Hypothalamus (tissue), 51 donors: ENCODE measurements at places on chromosomes 11 and 22.

DNA sequence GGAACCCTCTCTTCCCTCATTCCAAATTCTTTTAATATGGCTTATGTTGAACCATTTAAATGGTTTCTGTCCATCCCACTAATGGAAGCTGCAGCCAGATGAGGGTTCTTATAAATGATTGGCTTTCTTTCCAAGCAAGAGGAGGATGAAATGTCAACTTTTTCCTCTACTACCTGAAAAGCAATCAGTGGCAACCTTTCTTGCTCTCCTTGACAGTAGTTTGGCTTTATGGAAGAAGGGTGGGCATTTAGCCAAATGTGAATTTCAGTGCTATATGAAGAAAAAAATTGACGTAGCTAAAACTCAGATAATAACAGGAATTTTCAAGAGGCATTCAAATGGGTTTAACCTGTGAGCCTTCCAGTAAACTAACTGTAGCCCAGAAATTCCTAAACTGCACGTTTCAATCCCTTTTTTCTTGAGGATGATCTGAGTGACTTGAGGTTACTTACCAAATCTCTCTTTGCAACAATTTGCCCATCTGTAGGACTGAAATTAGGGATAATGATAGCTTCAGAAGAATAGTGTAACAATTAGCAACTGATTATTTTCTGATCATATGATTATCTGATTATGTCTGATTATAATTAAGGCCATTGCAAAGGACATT lies 90.9 kb downstream of the EXT2 start:
- DNase-seq, result no peak

DNA sequence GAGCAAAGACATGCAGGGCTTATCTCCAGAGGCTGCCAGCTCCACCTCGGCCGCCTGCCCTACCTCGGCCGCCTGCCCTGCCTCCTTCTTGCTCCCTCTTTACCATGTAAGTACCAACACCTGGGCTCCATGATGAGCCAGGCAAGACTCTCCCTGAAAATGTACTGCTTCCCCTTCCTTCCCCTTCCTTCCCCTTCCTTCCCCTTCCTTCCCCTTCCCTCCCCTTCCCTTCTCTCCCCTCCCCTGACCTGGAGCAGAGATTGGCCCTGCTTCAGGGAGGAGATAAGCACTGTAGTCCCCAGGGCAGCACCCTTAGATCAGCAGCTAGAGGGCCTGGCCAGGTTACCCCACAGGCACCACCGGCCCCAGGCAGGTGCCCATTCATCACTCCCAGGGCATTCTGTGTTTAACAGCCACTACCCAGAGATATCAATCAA lies 25.4 kb upstream of the ADORA2A start:
- DNase-seq, result no peak

GRCh38 chr11:57458060-57458409 lies 2.3 kb upstream of the RTN4RL2 start:
- no peak for DNase-seq

DNA sequence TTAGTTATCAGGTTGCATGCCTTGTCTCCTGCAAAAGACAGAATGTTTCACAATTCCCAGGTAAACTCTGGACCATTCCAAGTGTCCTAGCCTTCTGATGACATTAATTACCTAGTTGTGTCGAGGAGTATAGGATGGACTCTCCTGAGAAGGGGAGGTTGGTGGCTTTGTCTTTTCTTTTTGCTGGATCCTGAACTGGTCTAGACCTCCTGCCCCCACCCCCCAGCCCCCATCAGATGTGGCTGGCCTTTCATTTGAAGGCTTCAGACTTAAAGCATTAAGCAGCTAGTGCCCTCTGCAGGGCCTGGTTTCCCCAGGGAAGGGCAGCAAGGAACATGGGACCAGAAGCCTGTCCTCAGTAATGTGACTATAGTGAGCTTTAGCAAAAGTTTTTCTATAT lies 9.7 kb downstream of the MCAM start:
- no peak for DNase-seq

- no peak for DNase-seq
These were observed 165.1 kb downstream of the WNT11 start for GRCh38 chr11:76041208-76041607.

DNA sequence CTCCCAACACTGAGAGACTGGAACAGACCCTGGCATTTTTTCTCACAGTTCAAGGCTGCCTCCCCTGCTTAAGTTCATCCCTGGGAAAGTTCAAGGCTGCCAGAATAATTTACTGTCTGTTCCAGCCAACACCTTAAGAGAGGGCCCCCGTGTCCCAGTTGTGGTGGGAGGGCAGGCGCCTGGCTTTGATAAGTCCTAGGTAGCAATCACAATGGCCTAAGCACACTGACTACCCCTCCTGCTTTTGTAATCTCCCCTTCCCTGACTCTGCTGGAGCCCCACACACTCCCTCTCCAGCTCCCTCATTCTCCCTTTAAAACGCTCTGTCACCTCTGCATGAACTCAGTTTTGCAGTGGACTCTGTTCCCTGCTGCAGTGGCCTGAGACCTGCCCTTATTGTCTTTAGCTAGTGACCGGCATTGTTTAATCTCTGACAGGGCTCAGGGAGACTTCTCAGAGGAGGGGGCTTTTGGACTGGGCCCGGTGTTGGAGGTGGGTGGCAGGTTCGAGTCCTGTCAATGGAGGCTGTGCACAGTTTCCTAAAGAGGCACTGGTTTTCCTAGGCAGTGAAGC lies 507.2 kb downstream of the TBC1D22A start:
- no peak for DNase-seq

GRCh38 chr11:46347637-46348311 lies 511 bp downstream of the DGKZ start:
- no peak for DNase-seq

DNA sequence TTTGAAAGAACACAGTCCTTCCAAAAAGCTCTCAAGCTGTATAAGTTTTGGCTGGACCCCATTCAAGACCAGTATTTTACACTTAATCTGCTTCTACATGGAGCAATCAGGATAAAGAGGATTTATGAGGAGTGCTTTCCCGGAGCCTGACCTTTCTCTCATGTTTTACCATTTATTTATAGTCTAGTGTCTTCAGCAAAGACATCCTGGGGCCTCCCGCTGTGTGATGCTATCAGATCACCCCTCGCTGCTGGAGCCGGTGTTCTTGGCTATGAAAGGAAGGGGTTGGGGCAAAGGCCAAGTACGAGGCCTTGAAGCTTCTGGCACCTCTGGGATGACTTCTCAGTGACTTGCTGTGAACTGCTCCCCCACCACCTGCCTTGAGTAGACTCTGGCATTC lies 189.6 kb downstream of the ADAMTS15 start:
- DNase-seq, result no peak

GRCh38 chr11:126485986-126486635 lies 130.6 kb downstream of the ST3GAL4 start:
- no peak for DNase-seq

DNA sequence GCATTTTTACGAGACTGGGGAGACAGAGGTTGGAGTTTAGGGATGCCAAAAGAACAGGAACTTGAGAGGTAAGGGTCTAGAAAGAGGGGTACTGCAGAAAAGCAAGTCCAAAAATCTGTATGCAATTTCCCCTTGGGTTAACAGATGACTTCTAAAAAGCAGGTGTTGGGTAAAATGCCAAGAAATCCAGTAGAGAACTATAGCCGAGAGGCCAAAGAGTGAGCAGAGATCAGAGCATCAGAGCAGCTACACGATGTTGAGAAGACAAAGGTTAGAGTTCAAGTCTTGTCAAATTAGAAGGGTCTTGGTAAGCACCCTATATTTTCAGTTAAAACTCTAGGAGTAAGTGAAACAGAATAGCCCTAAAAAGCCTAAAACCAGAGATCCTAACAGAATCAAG lies 145.2 kb downstream of the FCHSD2 start:
- DNase-seq, result peak; percentile 17

DNA sequence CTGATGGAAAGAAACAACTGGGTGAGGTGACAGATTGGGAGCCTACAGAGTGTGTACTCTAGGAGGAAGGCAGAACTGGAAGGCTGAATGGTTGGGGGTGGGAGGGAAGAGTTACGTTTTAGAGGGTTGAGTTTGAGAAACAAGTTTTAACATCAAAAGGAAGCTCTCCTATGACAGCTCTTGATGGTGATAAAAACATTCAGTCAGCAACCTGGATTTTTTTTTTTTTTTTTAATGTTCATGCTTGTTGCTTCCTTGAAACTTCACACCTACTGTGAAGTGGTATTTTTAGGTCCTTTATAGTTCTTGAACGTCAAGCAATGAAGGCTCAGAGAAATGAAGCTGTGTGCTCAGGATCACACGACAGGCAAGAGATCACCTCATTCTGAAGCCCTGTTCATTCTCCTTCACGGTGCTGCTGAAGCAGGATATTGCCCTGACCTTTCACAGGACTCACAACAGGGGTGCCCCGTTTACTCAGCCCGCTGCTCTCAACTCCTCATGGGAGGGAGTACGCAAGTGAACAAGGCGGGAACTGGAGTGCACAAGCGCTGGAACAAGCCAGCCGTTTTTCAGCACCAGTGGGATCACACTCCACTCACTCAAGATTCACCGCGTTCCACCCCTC lies 1.6 kb upstream of the TMEM109 start:
- DNase-seq, result no peak

DNA sequence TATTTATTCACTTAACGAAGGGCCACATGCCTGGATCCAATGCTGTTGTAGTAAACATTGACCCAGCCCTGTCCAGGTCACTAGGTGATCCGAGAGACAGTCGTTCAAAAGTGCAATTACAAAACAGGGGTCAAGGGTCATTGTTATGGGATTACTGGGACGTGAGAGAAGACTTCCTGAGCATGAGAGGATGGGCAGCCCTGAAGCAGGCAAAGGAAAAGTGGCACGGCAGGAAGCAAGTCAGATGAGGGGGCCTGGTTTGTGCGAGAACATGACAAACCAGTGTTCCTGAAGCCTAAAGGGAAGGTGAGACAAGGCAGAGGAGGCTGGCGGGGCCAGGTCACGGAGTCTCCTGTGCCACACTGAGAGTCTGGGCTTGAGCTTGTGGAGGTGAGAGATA lies 15.8 kb upstream of the MMP20 start:
- no peak for DNase-seq

- no peak for DNase-seq
These were observed 17.8 kb upstream of the BRSK2 start for GRCh38 chr11:1371836-1372465.

DNA sequence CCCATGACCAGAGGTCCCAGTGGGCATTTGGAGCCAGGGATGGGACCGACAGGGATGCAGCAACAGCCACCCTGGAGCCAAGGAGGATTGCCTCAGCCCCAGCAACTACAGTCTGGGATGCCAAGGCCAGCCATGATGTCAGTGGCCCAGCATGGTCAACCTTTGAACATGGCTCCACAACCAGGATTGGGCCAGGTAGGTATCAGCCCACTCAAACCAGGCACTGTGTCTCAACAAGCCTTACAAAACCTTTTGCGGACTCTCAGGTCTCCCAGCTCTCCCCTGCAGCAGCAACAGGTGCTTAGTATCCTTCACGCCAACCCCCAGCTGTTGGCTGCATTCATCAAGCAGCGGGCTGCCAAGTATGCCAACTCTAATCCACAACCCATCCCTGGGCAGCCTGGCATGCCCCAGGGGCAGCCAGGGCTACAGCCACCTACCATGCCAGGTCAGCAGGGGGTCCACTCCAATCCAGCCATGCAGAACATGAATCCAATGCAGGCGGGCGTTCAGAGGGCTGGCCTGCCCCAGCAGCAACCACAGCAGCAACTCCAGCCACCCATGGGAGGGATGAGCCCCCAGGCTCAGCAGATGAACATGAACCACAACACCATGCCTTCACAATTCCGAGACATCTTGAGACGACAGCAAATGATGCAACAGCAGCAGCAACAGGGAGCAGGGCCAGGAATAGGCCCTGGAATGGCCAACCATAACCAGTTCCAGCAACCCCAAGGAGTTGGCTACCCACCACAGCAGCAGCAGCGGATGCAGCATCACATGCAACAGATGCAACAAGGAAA lies 27.3 kb upstream of the L3MBTL2 start:
- DNase-seq, result no peak

GRCh38 chr11:27158456-27159334 lies 118.1 kb downstream of the BBOX1 start:
- DNase-seq, result no peak

DNA sequence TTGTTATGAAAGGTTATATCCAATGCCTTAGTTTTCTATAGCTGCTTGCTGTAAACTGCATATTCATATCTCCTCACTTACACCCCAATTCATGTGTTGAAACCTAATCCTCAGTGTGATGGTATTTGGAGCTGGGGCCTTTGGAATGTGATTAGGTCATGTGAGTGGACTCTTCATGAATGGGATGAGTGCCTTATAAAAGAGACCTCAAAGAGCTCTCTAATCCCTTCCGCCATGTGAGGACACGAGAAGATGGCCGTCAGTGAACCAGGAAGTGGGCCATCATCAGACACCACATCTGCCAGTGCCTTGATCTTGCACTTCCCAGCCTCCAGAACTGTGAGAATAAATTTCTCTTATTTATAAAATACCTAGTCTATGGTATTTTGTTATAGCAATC lies 79.3 kb downstream of the CYP2R1 start:
- DNase-seq, result no peak

DNA sequence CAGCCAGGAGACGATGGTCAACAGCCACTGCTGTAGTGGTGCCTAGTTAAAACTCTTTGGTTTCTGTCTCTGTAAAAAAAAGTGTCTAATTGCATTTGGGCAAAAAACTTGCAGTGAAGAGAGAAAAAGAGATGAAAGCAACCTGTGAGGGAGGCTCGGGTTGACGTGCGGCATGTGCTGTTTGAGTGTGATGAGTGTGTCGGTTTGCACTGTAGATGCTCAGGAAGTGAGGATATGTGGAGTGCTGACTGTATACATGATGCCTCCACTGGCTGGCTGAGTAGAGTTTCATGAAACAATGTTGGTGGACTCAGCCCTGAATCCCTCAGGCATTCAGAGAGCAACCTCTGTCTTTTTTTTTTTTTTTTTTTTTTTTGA lies 4.3 kb upstream of the DGCR6L start:
- no peak for DNase-seq

DNA sequence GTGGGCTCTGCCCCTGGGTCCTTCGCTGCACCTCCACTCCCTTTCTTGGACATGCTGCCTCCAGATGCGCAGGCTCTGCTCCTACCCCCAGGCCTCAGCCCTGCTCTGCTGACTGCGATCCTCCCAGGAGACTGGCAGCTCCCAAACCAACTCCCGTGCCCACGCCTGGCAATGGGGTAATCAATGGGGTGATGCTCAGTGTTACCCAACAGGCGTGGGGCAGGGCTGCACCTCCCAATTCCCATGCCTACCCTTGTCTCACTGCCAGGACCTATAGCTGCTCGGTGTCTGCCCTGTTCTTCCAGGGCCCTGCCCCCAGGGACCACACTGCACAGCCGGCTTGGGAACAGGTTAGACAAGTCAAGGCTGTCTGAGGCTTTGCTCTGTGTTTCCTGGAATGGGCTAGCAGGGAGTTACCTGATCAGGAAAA lies at the start of gene ALDH3B2:
TSS of gene ALDH3B2 (minus strand) at position 182 of the 430 bp plus-strand sequence. CDS start 7,688 bp downstream, outside the sequence.
- DNase-seq, result no peak

- DNase-seq, result no peak
These were observed 1.8 kb upstream of the MCAT start for GRCh38 chr22:43144949-43145348.

DNA sequence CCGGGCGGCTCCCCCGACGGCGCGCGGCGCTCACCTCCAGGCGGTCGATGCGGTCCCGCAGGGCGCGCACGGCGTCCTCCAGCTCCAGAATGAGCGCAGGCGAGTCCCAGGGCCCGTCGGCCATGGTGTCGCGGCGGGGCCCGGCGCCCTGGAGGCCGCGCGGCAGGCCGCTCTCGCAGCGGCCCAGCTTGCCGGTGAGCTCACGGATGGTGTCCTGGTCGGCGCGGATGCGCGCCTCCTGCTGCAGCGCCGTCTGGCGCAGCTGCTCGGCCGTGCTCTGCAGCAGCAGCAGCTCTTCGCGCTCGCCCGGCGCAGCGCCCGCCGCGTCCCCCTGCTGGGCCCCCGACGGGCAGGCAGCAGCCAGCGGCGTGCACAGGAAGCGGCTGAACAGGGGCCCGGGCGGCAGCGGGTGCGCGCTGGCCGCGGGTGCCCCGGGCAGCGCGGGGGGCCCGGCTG lies 599 bp downstream of the NPTXR start:
- DNase-seq, result no peak
